ENCODE measurements at places on chromosomes 7 and 10. TPM values are rescaled to one million over a fixed set of nuclear protein-coding genes. Genes with fewer than 3 reads are reported as not detected.

Gene RTKN2
- total RNA-seq, result 3.7 TPM

Gene CH25H
- not detected for total RNA-seq

Gene CDC14C
- total RNA-seq, result not detected

Gene HMX3
- not detected for total RNA-seq

Gene PDLIM1
- total RNA-seq, result 2.9 TPM

Gene GIMAP8
- 9.4 TPM for total RNA-seq

Gene SH2D4B
- total RNA-seq, result 0.18 TPM

Gene PNLIPRP3
- total RNA-seq, result not detected

DNA sequence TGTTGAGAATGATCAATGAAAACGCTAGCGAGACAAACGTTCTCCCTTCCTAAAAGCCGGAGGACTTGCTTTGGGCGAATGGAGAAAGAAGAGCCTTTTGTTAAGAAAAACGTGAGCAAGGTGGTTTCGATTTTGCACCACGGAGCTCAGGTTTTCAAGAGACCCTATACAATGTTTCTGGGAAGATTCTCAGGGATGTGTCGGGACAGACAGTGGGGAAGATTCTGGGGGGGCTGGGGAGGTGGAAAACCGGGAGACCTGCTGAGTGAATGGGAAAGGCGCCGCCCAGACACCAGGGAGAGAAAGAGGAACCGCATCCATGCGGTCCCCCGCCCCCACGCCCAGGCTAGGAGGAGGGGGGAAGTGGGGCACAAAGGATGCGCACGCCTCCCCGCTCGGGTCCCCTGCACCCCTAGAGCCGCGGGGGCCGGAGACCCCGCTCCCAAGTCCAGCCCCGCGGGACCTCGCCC lies 745 bp downstream of the YWHAG start:
- peak overlapping the region; percentile 96 for H3K27ac ChIP-seq
- DNase-seq, result peak; percentile 37
- peak overlapping the region; percentile 96 for H3K4me3 ChIP-seq
- H3K36me3 ChIP-seq, result peaks cover 32% of the 10 kb centered on the region
- H3K4me1 ChIP-seq, result peaks cover 42% of the 10 kb centered on the region
- H3K27me3 ChIP-seq, result no peaks in the 10 kb centered on the region

DNA sequence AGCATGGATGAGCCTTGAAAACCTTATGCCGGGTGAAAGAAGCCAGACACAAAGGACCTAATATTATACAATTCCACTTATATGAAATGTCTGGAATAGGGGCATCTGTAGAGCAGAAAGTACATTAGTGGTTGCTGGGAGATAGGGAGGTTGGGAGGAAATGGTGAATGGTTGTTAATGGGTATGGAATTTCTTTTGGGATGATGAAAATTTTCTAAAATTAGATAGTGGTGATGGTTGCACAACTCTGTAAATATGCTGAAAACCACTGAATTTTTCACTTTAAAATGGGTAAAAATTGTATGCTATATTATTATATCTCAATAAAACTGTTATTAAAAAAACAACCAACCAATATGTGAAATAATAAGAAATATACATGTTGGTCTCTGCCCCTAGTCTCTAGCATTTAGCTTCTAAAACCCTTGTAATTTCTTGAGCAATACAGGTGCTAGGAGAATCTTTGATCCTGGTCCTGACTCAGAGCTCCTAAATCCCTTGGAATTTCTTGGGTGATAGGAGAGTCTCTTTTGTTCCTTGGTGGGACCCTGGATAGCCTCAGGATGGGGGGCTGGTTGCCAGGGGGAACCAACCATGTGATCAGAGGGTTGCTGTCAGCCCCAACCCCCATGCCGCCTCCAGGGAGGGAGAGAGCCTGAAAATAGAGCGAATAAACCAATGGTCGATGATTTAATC lies 64.0 kb downstream of the TACR2 start:
- no peaks in the 10 kb centered on the region for H3K27me3 ChIP-seq
- H3K4me3 ChIP-seq, result no peak overlapping the region
- no peak overlapping the region for H3K27ac ChIP-seq
- H3K4me1 ChIP-seq, result peaks cover 44% of the 10 kb centered on the region
- no peak for DNase-seq

- peak overlapping the region; percentile 93 for H3K4me3 ChIP-seq
- peak; percentile 22 for DNase-seq
- H3K4me1 ChIP-seq, result peaks cover 68% of the 10 kb centered on the region
- peaks cover 25% of the 10 kb centered on the region for H3K36me3 ChIP-seq
- no peaks in the 10 kb centered on the region for H3K27me3 ChIP-seq
Measured at GRCh38 chr7:93147363-93147762, 822 bp downstream of the SAMD9L start.

GRCh38 chr7:11203683-11204082 lies 230.0 kb downstream of the PHF14 start:
- no peak overlapping the region for H3K27ac ChIP-seq
- DNase-seq, result no peak
- no peaks in the 10 kb centered on the region for H3K4me1 ChIP-seq

GRCh38 chr10:132069122-132069848 lies 3.5 kb downstream of the JAKMIP3 start:
- DNase-seq, result no peak
- H3K4me1 ChIP-seq, result no peaks in the 10 kb centered on the region
- H3K36me3 ChIP-seq, result no peaks in the 10 kb centered on the region
- peaks cover 12% of the 10 kb centered on the region for H3K27me3 ChIP-seq

GRCh38 chr10:125584954-125585353 lies 98.0 kb downstream of the TEX36 start:
- H3K27ac ChIP-seq, result no peak overlapping the region
- no peaks in the 10 kb centered on the region for H3K27me3 ChIP-seq
- no peaks in the 10 kb centered on the region for H3K36me3 ChIP-seq
- H3K4me1 ChIP-seq, result no peaks in the 10 kb centered on the region
- DNase-seq, result no peak
- H3K4me3 ChIP-seq, result no peak overlapping the region

DNA sequence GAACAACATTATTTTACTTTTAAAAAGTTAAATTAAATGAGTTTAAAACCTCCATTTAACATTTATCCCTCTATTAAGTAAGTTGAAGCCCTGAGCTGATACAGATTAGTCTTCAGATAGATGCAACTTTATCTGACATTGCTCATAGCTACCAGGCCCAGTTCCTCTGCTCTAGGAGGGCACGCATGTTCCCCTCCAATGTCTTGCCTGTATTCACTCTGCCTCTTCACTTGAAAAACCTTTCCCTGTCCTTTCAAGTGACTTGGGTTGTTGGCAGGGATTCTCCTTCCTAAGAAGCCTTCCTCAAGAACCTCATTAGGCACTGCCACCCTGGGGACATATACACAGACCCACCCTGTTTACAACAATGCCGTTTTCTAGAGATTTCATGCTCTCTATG lies 270.4 kb downstream of the RELN start:
- no peak for DNase-seq
- H3K4me1 ChIP-seq, result no peaks in the 10 kb centered on the region
- H3K4me3 ChIP-seq, result no peak overlapping the region
- H3K27me3 ChIP-seq, result no peaks in the 10 kb centered on the region
- no peaks in the 10 kb centered on the region for H3K36me3 ChIP-seq

GRCh38 chr10:132290631-132291030 lies 17.1 kb downstream of the STK32C start:
- peaks cover 10% of the 10 kb centered on the region for H3K27me3 ChIP-seq
- H3K36me3 ChIP-seq, result no peaks in the 10 kb centered on the region
- H3K4me3 ChIP-seq, result no peak overlapping the region

GRCh38 chr7:13034693-13035092 lies 347.3 kb downstream of the ARL4A start:
- no peak for DNase-seq
- no peak overlapping the region for H3K4me3 ChIP-seq
- no peak overlapping the region for H3K27ac ChIP-seq
- H3K4me1 ChIP-seq, result no peaks in the 10 kb centered on the region
- no peaks in the 10 kb centered on the region for H3K27me3 ChIP-seq
- H3K36me3 ChIP-seq, result no peaks in the 10 kb centered on the region

DNA sequence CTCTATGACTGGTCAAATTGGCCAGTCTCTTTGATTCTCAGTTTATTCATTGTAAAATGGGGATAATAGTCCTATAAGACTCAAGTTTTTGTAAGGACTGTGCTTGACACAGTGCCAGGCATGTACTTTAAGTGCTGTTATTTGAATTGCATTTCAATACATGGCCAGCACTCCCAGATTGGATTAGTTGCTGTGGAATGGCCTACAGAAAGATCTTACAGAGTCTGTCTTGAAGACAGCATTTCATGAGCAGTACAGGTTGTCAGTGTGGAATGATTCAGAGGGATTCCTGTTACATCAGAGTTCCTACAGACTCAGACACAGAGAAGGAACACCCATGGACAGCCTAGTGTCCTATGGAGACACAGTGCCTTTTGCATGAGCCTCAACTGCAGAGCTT lies 238.1 kb upstream of the BMPER start:
- no peaks in the 10 kb centered on the region for H3K36me3 ChIP-seq
- no peak for DNase-seq
- no peak overlapping the region for H3K4me3 ChIP-seq
- no peak overlapping the region for H3K27ac ChIP-seq

- H3K27ac ChIP-seq, result no peak overlapping the region
- no peaks in the 10 kb centered on the region for H3K27me3 ChIP-seq
- no peak overlapping the region for H3K4me3 ChIP-seq
- peaks cover 33% of the 10 kb centered on the region for H3K36me3 ChIP-seq
Measured at GRCh38 chr7:138513344-138513871, 53.3 kb downstream of the TRIM24 start.

DNA sequence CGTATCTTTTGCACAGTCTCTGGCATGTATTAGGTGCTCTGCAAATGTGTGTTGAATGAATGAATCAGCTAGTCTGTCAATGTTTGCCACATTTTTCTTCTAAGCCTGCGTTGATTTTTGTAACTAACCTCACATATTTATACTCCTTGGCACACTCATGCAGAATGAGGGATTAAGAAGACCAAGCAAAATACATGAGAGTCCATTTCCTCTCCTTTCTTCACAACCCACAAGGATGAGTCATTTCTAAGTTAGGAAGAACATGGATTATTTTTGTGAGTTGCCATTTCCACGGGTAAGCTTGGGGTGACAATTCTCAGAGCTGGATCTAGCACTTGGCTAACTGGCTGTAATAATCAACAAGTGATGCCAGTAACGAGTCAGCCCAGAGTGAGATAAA lies 158.8 kb downstream of the TWIST1 start:
- H3K27me3 ChIP-seq, result no peaks in the 10 kb centered on the region
- no peak overlapping the region for H3K27ac ChIP-seq
- no peaks in the 10 kb centered on the region for H3K36me3 ChIP-seq
- H3K4me3 ChIP-seq, result no peak overlapping the region

GRCh38 chr7:28407651-28408050 lies 4.7 kb upstream of the CREB5 start:
- no peak overlapping the region for H3K4me3 ChIP-seq
- peaks cover 2% of the 10 kb centered on the region for H3K36me3 ChIP-seq
- H3K27me3 ChIP-seq, result peaks cover 47% of the 10 kb centered on the region
- DNase-seq, result no peak
- H3K4me1 ChIP-seq, result peaks cover 28% of the 10 kb centered on the region

- no peaks in the 10 kb centered on the region for H3K4me1 ChIP-seq
- no peak for DNase-seq
- H3K36me3 ChIP-seq, result no peaks in the 10 kb centered on the region
- H3K27ac ChIP-seq, result no peak overlapping the region
- peaks cover 2% of the 10 kb centered on the region for H3K27me3 ChIP-seq
Measured at GRCh38 chr10:118584181-118584954, 11.1 kb downstream of the PRLHR start.

GRCh38 chr10:60189861-60190475 lies 199.7 kb downstream of the ANK3 start:
- H3K4me3 ChIP-seq, result no peak overlapping the region
- H3K27ac ChIP-seq, result peak overlapping the region; percentile 62
- peaks cover 49% of the 10 kb centered on the region for H3K36me3 ChIP-seq
- no peak for DNase-seq

GRCh38 chr10:102554531-102554930 lies 50.8 kb downstream of the SUFU start:
- DNase-seq, result no peak
- H3K27ac ChIP-seq, result no peak overlapping the region
- no peak overlapping the region for H3K4me3 ChIP-seq
- H3K27me3 ChIP-seq, result no peaks in the 10 kb centered on the region
- H3K36me3 ChIP-seq, result peaks cover 9% of the 10 kb centered on the region
- H3K4me1 ChIP-seq, result peaks cover 3% of the 10 kb centered on the region

- no peaks in the 10 kb centered on the region for H3K36me3 ChIP-seq
- no peak for DNase-seq
- no peak overlapping the region for H3K4me3 ChIP-seq
- peaks cover 2% of the 10 kb centered on the region for H3K27me3 ChIP-seq
- no peaks in the 10 kb centered on the region for H3K4me1 ChIP-seq
Measured at GRCh38 chr10:126565441-126565840, 105.1 kb downstream of the C10orf90 start.

All from activated T-helper 1 cell treated with anti-CD3 and anti-CD28 coated beads, Interleukin-12 subunit alpha, Interleukin-12 subunit beta, Interleukin-2, Interleukin-4 antibody, amounts not matched to agents 30 ng/mL and 10 ng/mL and 1 ng/mL, durations not matched to agents 14 hours and 24 hours and 36 hours (primary cell).